ENCODE measurements at places on chromosomes 5 and 9. TPM values are rescaled to one million over a fixed set of nuclear protein-coding genes. Genes with fewer than 3 reads are reported as not detected.

DNA sequence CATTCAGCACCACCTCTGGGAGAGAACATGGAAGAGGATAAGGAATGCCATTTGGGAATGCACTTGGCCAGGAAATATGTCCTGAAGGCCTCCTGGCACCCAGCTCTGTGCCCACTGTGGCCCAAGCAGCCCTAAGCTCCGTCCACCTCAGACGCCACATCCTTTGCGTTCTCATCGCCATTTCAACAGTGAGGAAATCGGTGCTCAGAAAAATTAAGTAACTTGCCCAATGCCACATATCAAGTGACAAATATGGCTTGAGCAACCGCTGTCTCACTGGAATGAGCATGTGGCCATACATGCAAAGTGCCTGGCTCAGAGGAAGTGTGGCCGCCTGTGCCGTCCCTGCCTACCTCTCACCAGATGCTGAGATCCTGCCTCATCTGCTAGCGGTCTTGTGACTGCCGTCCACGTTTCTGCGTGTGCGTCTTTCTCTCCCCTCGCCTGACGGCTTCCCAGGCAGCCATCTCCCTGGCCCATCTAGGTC is 984 bp upstream of the DOK3 start:
- H3K36me3 ChIP-seq: no peaks in the 10 kb centered on the region
- H3K27ac ChIP-seq: peak overlapping the region; percentile 74
- H3K4me1 ChIP-seq: peaks cover 11% of the 10 kb centered on the region
- H3K4me3 ChIP-seq: peak overlapping the region; percentile 47
- no peaks in the 10 kb centered on the region for H3K27me3 ChIP-seq

- DNase-seq: no peak
- H3K27ac ChIP-seq: no peak overlapping the region
- no peaks in the 10 kb centered on the region for H3K27me3 ChIP-seq
- H3K4me1 ChIP-seq: no peaks in the 10 kb centered on the region
- H3K4me3 ChIP-seq: no peak overlapping the region
Measured at GRCh38 chr5:1702318-1702717, 97.3 kb downstream of the MRPL36 start.

GRCh38 chr5:38598994-38599617 is 42.7 kb upstream of the LIFR start:
- no peaks in the 10 kb centered on the region for H3K27me3 ChIP-seq
- H3K27ac ChIP-seq: no peak overlapping the region
- no peaks in the 10 kb centered on the region for H3K4me1 ChIP-seq

GRCh38 chr5:1378866-1379659 is 34.2 kb upstream of the CLPTM1L start:
- no peaks in the 10 kb centered on the region for H3K36me3 ChIP-seq
- no peaks in the 10 kb centered on the region for H3K27me3 ChIP-seq
- H3K27ac ChIP-seq: no peak overlapping the region
- peaks cover 7% of the 10 kb centered on the region for H3K4me1 ChIP-seq
- DNase-seq: no peak

DNA sequence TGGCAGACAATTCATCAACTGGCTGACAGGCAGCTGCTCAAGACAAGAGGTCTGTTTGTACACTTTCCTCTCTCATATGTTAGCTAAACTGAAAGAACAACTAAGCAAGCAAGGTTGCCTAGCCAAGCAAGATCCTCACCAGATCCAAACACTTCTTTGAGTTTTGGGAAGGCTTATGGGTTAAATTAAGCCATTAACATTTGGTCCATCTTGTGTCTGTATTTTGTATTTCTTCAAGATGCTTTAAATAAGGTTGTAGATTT is 170.4 kb upstream of the RAI14 start:
- DNase-seq: no peak
- no peak overlapping the region for H3K27ac ChIP-seq
- no peak overlapping the region for H3K4me3 ChIP-seq
- no peaks in the 10 kb centered on the region for H3K36me3 ChIP-seq
- H3K27me3 ChIP-seq: no peaks in the 10 kb centered on the region

DNA sequence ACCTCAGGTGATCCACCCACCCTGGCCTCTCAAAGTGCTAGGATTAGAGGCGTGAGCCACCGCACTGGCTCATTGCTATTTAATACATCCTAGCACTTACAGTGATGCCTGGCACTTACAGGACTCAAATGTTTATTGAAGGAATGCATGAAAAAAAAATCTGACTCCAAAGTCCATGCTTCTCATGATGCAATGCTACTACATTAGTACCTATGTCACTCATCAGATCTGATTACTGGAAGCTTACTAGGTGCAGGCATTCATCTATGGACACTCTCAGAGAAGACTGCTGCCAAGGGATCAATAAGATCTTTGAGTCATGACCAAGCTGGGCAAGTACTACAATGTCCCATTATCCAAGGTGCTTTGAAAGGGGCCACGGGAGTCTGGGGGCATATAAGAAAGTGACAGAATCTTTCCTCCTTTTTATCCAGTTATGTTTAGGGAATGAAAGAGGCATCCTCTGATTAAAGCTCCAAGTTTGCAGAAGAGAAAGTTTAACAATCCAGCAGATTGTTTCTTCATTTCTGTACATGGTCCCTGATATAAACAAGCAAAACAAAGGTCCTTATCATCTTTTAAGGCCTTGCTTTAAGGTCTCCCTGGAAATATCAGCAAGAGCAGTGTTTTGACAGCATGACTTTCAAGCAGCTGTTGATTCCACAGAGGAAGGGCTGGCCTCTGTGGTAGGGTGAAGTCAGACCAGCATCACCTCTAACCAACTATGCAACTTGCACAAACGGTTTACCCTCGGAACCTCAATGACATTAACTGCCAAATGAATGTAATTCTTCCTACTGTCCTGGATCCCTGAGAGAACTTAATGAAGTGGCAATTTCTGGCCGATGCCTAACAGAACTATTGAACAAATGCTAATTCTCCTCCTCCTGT is 35.9 kb downstream of the ARPC5L start:
- no peak overlapping the region for H3K27ac ChIP-seq
- H3K36me3 ChIP-seq: peaks cover 76% of the 10 kb centered on the region
- H3K27me3 ChIP-seq: no peaks in the 10 kb centered on the region
- no peak for DNase-seq
- no peak overlapping the region for H3K4me3 ChIP-seq
- no peaks in the 10 kb centered on the region for H3K4me1 ChIP-seq

GRCh38 chr5:36743891-36744772 is 132.4 kb upstream of the NIPBL start:
- H3K36me3 ChIP-seq: no peaks in the 10 kb centered on the region
- peaks cover 9% of the 10 kb centered on the region for H3K4me1 ChIP-seq
- H3K27me3 ChIP-seq: no peaks in the 10 kb centered on the region

The FAM169A gene
- total RNA-seq: 2.3 TPM

The PDZD2 gene
- total RNA-seq: 3.2 TPM

The PCDH1 gene
- 162 TPM for total RNA-seq
